Activated CD4-positive, CD25-positive, alpha-beta regulatory T cell (primary cell): ENCODE measurements at places on chromosomes 6 and 20.

DNA sequence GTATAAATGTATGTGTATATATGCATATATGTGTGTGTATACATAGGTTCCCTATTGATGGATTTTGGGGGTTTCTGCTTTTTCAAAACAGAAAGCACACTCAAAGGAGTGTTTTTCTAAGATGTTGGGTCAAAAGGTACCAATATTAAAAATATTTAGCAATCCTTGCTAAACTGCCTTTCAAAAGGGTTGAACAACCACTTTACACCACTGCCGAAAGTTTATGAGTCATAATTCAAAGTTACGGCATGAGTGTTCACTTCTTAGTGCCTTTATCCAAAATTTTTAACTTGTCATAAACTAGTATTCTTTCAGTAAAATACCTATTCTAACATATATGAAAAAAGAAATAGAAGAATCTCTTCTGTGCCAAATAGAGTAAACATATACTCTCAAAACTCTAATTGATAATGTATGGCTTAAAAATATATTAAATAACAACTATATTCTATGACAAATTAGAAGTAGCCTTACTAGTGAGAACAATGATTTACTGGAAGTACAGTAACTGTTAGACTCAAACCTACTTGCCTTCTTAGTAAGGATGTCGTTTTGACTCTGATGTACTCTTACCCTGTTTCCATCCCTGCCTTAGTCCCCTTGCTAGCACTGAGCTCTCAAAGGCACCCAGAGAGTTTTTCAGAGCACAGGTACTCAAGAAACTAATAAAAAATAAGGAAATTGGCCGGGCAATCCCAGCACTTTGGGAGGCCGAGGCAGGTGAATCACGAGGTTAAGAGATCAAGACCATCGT is 136.1 kb downstream of the INSM1 start:
- DNase-seq = no peak

DNA sequence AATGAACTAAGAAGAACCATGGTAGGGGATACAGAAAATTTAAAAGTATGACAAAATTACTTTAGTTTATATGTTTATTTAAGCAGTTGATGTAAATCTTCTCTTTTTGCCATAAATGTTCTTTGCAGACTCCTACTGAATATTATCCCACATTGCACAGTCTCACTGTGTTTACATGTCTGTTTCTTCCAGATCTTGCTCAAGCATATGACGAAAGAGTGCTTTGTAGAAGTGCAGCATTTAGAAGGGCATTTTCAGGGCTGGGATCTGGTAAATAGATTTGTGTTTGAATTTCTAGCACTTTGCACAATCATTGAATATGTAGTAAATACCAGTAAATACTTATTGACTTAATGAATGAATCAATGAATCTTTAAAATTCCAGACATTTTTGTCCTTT is 152.0 kb upstream of the EPHA7 start:
- no peak for DNase-seq

DNA sequence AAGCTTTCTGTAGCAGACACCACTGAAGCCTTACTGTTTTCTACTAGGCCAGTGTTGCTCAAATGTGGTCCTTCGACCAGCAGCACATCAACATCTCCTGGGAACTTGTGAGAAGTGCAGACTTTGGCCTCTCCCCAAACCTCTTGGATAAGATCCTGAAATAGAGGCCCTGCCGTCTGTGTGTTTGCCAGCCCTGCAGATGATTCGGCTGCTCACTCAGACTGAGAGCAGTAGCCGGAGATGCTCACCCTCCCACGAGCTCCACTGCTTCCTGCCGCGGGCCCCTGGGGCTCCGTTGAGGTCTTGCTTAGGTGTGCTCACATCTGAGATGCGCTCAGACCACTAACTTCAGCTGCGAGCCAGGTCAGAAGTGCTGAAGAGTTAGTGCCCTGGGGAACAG is 129.5 kb upstream of the SSTR4 start:
- no peak for DNase-seq

DNA sequence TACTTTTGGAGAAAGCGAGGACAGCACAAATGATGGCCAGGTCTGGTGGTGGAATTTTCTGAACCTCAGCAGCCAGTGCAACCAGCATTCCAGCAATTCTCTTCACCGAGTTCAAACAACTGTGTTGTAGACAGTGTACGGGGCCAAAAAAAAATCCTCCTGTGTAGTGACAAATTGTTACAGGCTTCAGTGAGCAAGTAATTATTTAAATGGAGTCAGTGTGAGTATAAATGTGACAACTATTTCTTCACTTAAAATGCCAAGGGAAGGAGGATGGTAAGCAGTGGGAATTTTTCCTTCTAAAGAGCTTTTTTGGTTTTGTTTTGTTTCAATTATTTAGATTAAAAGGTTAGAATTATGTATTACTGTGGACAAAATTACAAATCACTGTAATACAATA is 154.1 kb downstream of the TMEM242 start:
- DNase-seq = no peak

GRCh38 chr6:40587240-40588069 is at the start of gene LRFN2:
Gene LRFN2, minus strand, starts transcription at chr6:40587364.
- DNase-seq = no peak

GRCh38 chr6:98833057-98833306 is 1.4 kb upstream of the POU3F2 start:
- DNase-seq = no peak

DNA sequence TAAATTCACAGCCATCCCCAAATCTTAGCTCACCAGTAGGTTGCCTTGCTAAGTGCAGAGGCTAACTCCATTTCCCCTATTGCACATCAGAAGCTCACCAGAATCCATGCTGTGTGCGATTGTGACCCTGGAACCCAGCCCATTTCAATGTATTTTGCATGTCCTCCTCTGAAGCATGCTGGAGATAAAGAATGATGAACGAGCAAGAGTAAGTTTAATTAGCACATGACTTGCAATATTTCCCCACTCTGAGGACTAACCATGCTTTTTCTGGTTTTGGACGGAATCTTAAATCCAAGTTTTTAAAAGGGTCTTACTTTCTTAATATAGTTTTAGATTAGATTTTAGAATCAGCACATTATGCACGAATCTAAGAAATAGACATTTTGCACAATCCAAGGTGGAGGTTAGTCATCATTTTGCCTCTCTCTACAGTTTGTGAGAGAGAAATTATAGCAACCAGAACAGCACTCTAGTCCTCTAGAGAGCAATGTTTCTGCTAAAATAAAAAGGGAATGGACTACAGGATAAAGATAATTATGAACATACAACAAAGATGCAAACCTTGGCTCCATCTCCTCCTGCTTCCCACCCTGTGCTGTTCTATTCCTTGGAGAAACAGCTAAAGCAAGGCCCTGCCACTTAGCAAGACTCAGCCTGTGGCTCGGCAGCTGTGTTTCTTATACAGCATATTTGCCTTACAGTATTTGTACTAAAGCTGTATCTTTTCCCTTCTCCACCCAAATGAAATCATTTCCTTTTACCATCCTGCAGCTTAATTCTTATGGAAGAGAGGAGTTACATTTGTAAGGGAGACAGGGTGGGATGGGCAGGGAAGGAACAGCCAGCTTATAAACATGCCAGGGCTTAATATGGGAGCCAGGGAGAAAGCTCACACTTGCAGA is 24.9 kb upstream of the LAMA4 start:
- DNase-seq = no peak

GRCh38 chr6:3881711-3882421 is 32.7 kb downstream of the FAM50B start:
- no peak for DNase-seq

- no peak for DNase-seq
Measured at GRCh38 chr6:158757753-158758090, 61.4 kb downstream of the EZR start.

DNA sequence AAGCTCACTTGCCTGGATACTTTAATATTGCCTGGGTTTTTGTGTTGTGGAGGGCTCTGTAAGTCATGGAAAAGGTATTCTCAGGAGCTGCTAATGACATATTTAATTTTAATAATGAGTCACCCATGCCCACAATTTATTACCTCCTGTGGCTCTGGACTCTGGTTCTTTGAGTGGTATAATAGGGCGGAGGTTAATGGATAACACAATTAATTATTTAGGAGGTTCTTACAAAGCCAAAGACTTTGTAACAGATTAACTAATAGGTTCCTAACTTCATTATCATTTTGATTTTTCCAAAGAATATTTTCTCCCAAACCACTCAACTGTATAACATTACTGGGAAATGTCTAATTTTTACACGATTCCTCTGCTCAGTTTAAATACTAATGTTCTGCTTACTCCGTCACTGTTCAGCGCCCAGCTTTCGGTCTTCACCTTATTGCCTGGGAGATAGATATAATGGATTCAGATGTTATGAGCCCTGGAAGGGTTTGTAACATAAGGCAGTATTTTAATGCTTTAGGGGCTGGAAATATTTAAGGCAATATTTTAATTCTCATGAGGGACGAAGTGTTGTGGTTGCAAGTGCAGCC is 29.4 kb downstream of the PHACTR3 start:
- DNase-seq = no peak
